Sigmoid colon (tissue), 7 donors: ENCODE measurements at places on chromosomes 2 and 18. TPM values are rescaled to one million over a fixed set of nuclear protein-coding genes. Genes with fewer than 3 reads are reported as not detected.

Gene BUB1
- 12.3 TPM for polyA plus RNA-seq

DNA sequence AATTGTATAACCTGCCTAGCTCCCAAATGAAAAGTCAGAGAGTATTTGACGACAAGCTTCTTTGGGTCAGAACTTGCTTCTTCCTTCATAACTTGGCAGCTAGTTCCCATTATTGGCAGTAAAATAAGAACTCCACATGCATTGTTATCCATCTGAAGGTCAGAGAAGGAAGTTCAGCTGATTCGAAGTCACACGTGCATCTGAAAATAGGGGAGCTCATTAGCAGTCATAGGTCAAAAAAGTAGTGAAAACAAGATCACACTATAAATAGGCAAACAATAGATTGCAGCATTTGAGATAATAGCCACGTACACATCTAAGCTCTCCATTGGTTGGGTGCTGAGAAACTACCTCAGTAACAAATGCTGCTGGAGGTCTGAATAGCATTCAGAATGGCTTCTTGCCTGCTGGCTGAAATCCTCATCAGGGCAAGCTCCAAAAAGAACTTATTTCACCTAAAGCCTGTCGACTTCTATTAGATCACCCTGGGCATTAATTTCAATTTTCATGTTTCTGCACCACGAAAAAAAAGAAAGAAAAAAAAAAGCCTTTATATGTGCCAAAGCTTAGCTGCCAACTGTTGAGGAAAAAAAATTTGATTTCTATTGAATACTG, 1492.9 kb upstream of the CELF4 start:
- no peak for DNase-seq

- no peak for DNase-seq
Measured at GRCh38 chr2:13005761-13006335, 289.1 kb downstream of the TRIB2 start.

- peak; percentile 65 for DNase-seq
Measured at GRCh38 chr2:152718909-152719645, 657 bp downstream of the ARL6IP6 start.

DNA sequence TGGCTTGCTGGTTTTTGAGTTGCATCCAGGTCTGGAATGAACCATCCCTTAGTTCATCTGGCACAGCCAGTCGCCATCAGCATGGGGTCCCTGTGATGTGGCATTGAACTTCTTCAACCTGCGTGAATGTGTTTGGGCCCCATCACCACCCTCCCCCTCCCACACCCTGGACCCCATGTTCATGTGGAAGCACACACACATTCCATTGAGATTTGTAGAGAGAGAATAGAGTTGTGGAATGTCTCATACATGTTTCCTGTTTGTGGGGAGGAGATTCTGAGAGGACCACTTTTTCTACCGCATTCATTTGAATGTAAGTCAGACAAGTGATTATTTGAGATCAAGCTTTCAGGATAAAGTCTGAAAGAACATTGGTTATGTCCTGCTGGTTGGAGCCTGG, 117.6 kb upstream of the EML6 start:
- no peak for DNase-seq

DNA sequence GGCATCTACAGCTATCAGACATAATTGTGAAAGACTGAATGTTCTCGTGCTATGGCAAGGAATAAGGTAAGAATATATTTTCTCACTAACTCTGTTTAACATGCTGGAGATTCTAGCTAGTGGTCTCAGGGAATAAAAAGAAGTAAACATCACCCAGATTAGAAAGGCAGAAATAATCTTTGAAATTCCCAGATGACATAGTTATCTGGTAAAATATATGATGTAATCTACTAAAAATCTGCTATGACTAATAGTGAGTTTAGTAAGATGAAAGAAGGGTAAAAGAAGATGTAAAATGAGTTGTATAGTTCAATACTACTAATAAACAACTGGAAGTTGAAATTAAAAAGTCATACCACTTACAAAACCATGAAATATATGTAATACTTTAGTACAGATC, 134.2 kb downstream of the DSC3 start:
- DNase-seq, result no peak
